Calu3 (cell line): ENCODE measurements at places on chromosomes 1 and 21.
A peak's percentile ranks its signal among the peaks of the same experiment; 100 is the strongest.

DNA sequence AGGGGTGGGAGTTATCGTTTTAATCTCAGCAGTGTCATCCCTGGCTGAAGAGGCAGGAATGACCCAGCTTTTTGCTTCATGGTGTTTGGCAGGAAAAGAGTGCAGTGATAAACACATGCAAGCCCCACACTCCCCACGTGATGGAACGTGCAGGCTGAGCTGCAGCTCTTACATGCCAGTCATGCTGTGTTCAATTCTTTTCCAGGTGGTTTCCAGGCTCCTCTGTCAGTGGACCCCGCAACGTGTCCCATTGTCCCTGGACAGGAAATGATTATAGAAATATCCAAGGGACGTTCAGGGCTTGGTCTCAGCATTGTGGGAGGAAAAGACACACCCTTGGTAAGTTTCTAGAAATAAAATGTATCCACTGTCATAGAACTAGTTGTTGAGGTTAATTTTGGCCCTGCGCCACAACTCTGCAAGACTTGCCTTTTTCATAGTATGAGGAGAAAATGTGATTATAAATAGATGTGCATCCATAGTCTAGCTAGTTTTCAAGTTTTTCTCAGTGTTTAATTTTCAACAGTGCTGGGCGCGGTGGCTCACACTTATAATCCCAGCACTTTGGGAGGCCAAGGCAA lies 110.2 kb upstream of the L1TD1 start:
- DNase-seq, result no peak

GRCh38 chr1:233189526-233189925 lies 106.0 kb downstream of the PCNX2 start:
- no peak for DNase-seq

DNA sequence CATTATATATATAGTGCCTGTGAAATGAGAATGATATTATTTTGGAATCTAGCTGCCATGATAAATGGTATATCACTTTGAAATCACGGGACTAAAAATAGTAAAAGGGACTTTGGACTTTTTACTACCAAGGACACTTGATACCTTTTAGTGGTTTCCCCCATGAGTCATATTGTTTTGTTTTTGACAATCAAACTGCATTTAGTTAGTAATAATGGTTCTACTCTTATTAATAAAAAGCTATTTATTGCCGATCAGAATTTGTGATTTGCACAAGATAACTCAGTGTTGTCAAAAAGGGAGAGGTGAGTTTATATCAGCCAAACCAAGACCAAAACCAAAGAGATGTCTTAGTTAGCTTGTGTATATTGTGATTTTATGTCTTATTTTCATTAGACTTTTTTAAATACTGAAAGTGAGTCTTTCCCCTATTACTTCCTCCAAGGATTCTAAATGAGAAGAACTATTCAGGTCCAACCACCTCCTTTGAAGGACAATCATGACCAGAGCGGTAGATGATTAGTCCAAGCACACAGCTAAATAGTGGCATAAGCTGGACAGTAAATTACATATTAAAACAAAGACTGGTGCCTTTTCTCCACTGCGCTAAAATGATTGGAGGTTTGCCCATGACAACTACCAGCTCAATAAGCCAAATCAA lies 281.7 kb upstream of the ESRRG start:
- DNase-seq, result no peak

DNA sequence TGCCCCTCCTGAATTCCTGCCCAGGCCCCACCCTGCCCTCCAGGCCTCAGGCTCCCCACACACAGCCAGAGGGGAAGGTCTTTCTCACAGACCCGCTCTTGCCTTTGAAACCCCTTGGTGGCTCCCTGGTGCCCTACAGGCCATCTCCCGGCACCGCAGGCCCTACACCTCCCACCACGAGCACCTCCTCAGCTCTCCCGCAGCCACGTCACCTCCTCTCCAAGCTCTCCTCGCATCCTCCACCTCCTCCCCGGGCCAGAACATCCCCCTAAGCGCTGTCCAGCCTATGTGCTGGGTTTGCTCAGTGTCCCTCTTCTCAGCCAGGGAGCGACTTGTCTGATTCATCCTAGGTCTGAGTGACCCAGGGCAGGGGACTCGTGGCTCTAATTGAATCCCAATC lies 66.4 kb downstream of the DMRTB1 start:
- peak; percentile 12 for DNase-seq

- no peak for DNase-seq
Observed at GRCh38 chr1:86138746-86139145, 17.8 kb downstream of the COL24A1 start.

DNA sequence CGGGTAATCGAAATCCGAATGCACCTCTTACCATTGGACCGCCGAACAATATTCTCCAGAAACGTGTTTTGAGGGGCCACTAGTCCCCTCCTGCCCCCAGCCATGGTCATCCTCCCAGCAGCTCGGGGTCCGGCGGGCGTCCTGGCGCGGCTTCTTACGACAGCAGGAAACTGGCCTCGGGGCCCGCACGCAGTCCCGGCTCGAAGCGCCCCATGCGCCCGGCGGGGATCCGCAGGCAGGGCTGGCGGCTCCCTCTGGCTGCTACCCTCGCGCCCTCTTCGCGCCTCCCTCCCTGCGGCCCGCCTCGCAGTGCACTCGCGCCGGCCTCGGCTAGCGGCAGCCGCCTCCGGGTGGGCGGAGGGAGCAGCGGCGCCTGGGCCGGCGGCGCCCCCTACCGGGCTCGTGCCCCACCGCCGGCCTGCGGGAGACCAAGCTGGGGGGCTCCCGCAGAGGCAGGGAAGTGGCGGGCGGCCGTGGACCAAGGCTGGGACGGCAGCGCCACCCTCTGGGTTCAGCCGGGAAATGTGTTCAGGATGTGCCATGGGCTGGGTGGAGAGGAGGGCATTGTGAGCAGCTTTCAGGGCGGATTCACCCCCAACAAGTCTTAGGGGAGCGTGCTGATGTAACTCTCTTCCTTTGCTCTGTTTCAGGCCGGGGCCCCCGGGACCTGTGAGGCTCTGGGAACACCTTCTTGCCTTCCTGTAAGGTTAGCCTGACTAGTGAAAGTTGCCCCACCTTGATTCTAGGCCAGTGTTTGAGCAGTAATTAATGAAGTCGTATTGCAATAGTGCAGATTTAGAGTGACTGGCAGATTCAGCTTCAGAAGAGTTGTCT lies at the start of gene KCNH1:
Gene KCNH1, minus strand, starts transcription at position 313 of the 834 bp plus-strand sequence. Its CDS starts 203 bp downstream, at position 110.
- DNase-seq, result peak; percentile 91

DNA sequence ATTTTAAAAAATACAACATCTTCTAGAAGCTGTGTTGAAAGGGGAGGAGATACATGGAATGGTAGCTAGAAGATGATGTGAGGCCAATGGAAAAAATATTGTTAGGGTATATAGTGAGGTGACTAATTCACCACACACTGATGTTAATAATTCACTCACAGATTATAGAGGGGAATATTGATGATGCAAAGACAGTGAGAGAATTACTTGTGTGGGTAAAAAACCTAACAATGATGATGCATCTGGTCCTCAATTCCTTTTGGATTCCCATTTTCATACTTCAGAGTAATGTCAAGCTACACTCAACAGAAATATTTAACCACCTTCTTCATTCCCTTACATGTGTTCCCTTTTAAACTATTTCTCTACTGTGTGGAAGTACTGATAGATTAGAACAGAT lies 169.5 kb upstream of the DPYD start:
- no peak for DNase-seq

- peak; percentile 85 for DNase-seq
Observed at GRCh38 chr1:175154629-175155472, 37.7 kb downstream of the KIAA0040 start.

DNA sequence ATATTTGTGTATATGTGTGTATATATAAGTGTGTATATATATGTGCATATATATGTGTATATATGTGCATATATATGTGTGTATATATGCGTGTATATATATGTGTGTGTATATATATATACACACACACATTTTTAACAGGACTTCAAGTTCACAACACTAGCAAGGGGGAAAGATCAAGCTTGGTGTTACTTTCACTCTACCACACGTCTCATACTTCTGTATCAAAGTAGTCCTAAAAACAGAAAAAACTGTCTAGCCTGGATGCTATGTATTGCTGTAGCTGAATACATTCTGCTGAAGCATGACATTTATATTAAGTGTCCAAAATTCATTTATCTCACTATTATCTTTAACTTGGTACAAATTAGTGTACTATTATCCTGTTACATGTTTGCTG lies 17.9 kb upstream of the ATP6V1G3 start:
- no peak for DNase-seq

GRCh38 chr1:29939079-29939478 lies 702.8 kb downstream of the PTPRU start:
- DNase-seq, result no peak

- DNase-seq, result no peak
Observed at GRCh38 chr1:61090546-61091202, 8.3 kb downstream of the NFIA start.

DNA sequence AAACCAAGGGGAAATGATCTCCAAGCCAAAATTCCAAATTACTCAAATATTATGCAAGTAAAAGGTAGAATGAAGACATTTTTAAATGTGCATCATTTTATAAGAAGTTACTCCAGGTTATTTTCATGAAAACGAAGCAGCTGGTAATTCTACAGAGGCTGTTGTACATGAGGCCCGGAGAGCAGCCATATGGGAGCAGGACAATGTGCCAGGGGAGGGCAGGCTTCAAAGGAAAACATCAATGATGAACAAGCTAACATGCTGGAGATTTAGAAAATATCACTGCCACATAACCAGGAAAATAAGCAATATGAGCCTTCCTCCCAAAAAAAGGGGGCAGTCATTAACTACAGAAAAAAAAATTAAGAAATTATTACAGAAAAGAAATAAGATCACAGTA lies 109.1 kb downstream of the TIAM1 start:
- no peak for DNase-seq

GRCh38 chr1:206065547-206066145 lies 12.7 kb downstream of the RHEX start:
- DNase-seq, result no peak

- DNase-seq, result no peak
Observed at GRCh38 chr1:87113313-87113712, 198.9 kb downstream of the HS2ST1 start.

DNA sequence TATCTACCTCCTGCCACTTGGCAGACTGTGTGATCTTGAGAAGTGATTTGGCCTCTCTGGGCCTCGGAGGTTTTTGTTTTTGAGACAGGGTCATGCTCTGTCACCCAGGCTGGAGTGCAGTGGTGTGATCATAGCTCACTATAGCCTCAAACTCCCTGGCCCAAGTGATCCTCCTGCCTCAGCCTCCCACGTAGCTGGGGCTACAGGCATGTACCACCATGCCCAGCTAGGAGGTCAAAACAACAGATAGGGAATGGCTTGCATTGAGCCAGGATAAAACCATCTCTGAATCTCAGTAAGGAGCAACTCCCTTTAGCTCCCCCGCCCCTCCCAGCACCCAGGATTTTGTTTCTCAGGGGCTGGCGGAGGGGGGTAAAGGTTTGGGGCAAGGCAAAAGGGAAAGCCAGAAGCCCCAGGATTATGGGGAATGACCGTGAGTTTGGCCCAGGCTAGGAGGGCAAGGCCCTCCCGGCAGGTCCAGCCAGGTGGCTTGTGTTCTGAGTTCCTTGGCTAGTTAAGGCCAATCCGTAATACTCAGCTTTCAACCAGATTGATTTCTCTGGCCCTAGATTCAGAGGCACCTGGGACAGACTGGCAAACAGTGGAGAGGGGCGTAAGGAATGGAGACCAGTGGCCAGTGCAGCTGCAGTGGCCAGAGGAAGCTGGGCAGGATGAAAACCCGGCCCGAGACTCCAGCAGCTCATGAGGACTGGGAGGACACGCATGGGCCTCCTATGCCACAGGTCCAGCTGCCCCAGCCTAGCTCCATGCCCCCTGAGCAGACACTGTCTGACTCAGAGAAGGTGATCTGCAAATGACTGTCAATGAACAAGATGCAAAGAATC lies 130.1 kb downstream of the DMRTB1 start:
- no peak for DNase-seq

DNA sequence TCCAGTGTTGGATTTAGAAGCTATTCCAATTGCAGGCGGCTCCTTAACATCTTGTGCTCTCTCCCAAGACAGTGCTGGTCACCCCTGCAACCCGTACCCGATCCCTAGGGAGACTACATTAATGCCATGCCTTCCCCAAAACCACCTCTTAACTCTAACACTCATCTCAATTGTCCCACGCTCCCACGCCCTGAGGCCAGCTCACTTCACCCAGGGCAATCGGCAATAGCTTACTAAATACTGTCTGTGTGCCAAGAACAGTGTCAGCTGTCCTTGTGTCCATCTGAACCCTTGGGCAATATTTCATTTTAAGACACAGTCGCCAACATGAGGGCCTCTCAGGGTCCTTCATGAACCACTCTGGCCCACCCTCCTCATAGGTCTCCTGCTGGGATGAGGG lies 13.9 kb downstream of the C1orf198 start:
- DNase-seq, result no peak

DNA sequence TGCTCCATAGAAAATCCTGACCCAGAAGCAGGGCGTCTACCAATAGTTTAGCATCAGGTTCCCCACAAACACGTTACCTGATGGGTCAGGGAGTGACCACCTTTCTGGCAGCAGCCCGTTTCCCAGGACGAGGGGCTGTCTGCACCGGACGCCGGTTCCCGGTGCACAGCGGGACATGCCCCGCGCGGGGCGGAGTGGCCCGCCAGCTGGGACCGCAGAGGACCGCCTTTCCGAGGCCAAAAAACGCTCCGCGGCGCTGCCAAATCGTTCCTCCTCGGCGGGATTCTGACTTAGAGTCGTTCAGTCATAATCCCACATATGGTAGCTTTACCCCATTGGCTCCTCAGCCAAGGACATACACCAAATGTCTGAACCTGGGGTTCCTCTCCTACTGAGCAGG lies 126.1 kb downstream of the LIPI start:
- no peak for DNase-seq

DNA sequence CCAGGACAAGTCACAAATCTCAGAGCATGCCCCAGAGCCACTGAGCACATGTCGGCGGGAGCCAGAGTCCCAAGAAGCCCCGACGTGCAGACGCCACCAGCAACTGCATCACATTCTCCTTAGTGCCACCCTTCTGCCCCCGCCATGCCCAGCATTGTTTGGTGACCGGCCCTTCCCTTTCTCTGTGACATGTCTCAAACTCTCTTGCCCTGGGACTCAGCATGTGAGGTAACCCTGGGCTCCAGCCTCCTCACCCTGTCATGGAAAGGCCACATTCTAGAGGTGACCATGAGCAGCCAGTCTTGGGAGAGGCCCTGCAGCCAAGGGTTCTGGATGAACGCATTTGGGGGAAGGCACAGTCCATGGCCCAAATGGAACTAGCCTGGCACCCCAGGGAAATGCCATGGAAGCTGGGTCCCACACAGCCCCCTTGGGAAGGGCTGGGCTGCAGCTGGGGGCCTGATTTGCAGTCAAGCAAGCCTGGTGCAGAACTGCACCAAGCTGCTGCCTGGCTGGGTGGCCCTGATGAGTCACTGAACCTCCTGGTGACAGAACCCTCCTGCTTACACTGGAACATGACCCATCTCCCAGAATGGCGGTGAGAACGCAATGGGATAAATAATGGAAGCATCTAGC lies 94.4 kb downstream of the ITPKB start:
- DNase-seq, result no peak
